Foreskin fibroblast (primary cell): ENCODE measurements at places on chromosomes 2 and 18.

DNA sequence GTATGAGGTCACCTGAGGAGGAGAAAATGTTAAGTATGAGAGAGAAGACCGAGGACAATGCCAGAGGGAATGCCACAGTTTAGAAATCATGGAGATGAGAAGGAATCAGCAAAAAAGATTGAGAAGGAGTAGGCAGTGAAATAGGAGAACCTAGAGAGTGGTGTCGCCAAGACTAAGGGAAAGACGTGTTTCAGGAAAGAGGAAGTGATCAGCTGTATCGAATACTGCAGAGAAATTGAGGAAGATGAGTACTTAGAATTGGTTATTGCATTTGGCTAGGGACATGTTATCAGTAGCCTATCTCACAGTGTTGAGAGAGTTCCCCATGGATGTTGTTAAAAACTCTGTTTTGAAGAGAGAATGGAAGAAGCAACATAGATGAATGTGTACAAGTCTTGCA, 112.3 kb downstream of the GALNT1 start:
- no peak for DNase-seq

- peak; percentile 51 for DNase-seq
These were observed 197.9 kb downstream of the DSEL start for GRCh38 chr18:67318651-67319050.

DNA sequence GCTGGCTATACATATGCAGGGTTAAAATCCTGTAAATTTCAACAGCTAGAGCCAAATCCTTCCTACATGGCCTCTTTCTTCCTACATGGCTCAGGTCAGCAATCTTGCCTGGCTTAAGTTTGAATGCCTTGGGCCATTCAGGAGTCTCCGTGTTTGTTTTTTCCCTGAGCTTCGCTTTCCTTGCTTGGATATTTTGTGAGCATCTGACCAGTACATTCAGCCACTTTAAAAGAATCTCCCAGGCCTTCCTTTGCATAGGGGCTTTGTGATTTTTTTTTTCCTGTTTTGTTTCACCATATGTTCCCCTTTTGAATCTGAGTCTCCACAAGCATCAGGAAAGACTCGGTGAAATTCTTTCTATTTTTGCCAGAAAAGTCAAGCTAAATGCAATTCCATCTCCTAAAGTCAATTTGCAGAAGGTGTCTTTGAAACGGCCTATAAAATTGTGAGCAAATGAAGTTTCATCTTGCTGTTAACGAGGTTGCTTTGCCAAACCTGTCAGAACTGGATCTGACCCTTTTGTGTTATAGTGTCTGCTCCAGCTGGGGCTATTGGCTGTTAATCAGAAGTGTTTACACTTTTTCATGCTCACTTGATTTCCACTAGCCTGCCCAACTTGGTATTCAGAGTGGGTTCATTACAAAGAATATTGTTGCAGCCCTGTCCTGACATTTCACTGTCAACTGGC, 256.9 kb downstream of the DCC start:
- DNase-seq, result no peak

DNA sequence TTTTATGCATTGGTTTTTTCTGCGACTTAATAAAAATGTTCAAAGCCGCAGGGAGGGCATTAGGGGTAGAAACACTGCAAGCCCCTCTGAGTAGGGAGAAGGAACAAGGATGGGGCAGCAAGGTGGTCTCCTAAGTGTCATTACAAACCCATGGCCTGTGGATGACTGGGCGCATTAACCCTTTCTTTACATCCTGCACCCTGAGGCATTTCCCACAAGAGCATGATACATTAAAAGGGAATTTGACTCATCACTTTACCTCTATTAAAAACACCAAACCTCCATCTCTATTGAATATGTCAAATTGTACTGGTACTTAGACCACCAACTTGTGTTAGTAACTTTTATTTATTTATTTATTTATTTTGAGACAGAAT, 112.5 kb downstream of the VIT start:
- DNase-seq, result no peak

GRCh38 chr2:111665011-111665410, 219.0 kb downstream of the ANAPC1 start:
- no peak for DNase-seq

- DNase-seq, result no peak
These were observed 109.1 kb downstream of the CDK15 start for GRCh38 chr2:201915446-201915845.

GRCh38 chr2:128405981-128406613, 87.4 kb upstream of the HS6ST1 start:
- DNase-seq, result no peak

DNA sequence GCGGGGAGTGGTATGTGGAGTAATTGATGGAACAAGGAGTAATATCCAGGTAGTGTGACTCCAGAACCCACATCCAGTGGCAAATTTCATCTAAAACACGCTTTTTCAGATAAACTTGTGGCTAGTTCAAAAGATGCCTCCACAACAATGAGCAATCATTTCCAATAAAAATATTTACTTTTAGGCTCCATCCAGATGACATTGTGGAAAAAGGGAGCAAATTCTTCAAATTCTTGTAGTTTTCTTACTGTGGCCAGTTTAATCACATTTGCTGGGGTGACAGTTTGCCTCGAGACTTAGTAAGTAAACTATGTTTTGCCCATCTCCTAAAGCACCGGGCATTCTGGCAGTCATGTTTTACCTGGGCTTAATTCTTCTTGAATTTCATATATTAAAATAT, 243.6 kb downstream of the IRS1 start:
- peak; percentile 14 for DNase-seq
